Body of pancreas (tissue), 4 donors: ENCODE measurements at places on chromosomes 11 and 22. TPM values are rescaled to one million over a fixed set of nuclear protein-coding genes. Genes with fewer than 3 reads are reported as not detected.

CEP126 gene
- 4.0 TPM for total RNA-seq

CD3G gene
- not detected for total RNA-seq

CD3E gene
- total RNA-seq, result 0.99 TPM

BATF2 gene
- 20.8 TPM for total RNA-seq

TMPRSS13 gene
- total RNA-seq, result 1.6 TPM

SLC22A12 gene
- total RNA-seq, result not detected

JRKL gene
- total RNA-seq, result 6.0 TPM

- DNase-seq, result no peak
Measured at GRCh38 chr22:49244466-49245420, 582.9 kb downstream of the BRD1 start.

DNA sequence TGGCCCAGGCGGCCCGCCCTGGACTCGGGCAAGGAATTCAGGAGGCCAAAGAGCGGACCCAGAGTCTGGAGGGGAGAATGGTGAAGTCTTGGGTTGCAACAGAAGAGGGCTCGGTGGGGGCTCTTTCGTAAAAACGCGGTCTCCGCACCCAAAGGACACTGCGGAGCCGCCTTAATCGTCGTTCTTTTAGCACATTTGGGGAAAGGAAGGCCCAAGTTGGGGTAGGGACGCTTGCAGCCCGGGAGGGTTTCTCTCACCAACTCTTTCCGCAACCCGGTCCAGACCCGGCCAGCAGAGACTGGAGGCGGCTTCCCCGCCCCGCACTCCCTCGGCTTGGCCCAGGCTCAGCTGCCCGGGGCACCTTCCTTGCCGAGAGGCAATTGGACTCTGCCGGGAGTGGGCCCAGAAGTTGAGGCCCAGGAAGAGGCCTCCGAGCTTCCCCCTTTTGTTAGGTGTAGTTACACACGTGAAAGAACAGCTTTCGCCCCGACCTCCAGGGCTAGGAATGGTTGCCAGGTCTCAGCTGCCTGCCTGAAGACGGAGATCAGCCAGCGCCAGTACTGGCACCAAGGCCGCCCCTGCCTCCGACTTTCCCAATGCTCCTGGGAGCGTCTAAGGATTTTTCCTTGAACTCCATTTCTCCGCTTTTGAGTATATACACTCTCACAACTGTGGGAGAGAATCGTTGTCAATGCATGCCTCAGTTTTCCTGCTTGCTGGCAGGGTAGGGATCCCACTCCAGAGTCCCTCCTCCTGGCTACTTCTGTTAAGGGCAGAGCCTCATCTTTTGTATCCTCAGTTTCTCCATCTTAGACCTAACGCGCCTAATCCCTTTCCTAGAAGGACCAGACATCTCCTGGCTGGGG is 3.7 kb downstream of the ALX4 start:
- DNase-seq, result no peak

- no peak for DNase-seq
Measured at GRCh38 chr11:61636676-61637075, 43.5 kb upstream of the DAGLA start.

GRCh38 chr11:2128130-2128510 is 11.1 kb downstream of the IGF2 start:
- DNase-seq, result no peak

- no peak for DNase-seq
Measured at GRCh38 chr22:27404441-27404840, 397.1 kb downstream of the MN1 start.

GRCh38 chr22:43246188-43246587 is 59.3 kb upstream of the TTLL12 start:
- DNase-seq, result no peak

DNA sequence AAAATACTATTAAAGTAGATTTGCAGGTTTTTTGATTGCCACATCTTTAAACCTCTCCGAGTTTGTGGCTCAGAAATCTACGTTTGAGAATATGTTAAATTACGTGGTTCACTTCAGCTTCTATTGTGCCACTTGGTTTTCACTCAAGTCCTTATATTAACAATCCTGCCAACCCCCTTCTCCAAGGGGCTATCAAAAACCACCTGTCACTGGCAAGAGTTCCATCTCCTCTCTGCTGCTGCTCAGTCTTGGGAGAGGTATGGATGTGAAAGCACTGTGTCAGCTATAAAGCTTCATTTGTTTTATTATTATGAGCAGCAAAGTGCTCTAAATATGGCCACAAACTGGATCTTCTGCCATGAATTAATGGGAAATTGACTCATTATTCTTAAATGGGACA is 197.5 kb upstream of the NARS2 start:
- DNase-seq, result no peak

GRCh38 chr11:80104191-80104590 is 663.4 kb upstream of the TENM4 start:
- DNase-seq, result no peak

GRCh38 chr11:7551571-7551970 is 37.8 kb downstream of the PPFIBP2 start:
- DNase-seq, result no peak

- DNase-seq, result no peak
Measured at GRCh38 chr11:44028401-44028800, 19.4 kb upstream of the ACCSL start.

DNA sequence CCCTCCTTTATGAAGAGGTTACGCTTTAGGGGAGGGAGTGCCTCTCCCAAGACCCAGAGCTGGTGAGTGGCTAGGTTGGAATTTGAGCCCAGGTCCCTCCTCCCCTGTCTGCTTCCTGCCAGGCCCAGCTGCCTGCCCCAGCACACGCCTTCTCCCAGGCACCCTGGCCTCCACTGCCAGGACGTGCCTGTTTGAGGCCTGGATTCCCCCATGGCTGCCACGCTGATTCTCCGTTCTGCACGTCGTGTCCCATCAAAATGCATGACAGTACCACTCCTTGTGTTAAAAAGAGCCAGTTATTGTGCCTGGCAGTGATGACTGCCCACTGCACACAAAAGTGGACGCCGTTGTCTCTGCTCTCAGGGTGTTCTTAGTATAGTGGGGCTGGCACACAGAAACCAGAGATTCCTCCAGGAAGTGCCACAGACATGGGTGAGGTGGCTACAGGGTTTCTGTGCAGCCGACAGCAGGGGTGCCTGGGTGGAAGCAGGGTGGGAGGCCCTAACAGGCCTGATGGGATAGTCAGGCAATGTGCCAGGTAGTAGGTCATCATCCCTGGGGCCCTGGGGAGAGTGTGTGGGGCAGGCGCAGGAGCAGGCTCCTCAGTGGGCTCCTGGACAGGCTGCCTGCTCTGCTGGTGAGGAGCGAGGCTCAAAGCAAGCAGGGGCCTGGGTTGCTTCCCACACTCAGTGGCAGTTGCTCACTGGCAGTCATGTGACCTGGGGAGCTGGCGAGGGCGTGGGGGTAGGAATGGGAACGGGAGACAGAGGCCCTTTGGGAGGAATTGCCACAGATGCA is 24.2 kb downstream of the MED15 start:
- peak; percentile 54 for DNase-seq

- DNase-seq, result no peak
Measured at GRCh38 chr11:33606762-33607161, 93.9 kb downstream of the C11orf91 start.

DNA sequence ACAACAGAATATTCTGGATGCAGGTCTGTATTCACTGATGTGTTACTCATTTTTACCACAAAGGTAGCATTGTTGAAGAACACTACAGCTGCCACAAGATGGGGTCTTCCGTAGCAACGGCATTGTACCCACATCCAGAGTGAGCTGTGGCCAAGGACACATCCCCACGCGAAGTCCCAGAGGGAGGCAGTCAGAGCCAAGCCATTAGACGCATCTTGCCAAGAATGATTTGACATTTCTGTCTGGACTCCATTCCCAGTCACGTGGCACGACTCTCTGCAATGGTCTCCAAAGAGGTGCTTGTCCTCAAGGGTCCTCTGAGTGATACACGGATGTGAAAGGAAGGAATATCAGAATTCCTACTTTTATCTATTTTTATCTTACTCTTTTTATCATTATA is 15.5 kb downstream of the OPCML start:
- DNase-seq, result no peak

- DNase-seq, result peak; percentile 69
Measured at GRCh38 chr22:42880815-42881214, 23.7 kb upstream of the ARFGAP3 start.

DNA sequence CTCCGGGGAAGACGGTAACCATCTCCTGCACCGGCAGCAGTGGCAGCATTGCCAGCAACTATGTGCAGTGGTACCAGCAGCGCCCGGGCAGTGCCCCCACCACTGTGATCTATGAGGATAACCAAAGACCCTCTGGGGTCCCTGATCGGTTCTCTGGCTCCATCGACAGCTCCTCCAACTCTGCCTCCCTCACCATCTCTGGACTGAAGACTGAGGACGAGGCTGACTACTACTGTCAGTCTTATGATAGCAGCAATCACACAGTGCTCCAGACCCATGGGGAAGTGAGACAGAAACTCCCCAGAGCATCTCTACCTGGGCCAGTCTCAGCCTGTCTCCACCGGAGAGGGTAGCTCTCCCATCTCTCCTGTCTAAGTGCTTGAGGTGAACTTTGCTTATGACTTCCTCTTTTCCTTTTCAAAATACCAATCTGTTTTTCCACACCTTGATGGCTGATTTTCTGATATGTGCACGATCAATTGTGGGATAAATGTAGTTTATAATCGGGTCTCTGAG is 48.5 kb upstream of the VPREB1 start:
- DNase-seq, result no peak

GRCh38 chr22:31826443-31826842 is 72.6 kb downstream of the DEPDC5 start:
- no peak for DNase-seq

DNA sequence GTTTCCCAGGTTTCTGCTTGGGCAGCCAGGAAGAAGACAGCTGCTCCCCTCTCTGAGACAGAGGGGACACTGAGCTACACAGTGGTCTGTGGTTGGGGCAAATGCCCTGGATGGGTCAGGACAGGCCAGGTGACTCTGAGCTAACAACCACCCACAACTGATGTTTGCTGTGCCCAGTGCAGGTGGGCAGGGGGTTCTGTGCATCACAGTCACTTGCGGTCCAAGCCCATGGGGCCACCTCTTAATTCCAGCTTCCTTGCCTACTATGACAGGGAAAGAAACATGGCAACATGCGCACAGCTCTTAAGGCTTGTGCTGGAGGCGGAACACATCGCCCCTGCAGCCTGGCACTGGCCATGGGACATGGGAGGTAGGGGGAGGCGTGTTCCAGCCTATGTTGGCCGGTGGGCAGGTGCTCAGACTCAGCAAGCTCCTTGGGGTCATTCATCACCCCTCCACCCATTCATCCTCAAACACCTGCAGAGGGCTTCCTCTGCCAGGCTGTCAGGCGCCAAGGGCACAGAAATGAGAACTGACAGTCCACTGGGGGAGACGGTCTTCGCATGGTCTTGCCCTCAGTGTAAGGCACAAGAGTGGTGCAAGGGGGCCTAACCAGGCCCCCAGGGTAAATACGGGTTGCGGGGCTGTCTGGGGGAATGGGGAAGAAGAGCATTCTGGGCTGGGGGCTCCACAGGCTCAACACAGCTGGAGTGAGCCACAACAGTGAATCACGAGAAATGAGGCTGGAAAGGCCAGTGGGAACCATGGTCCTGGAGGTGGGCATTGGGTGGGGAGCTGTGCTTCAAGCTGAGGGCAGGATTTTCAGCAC is 55.6 kb downstream of the ARFGAP3 start:
- no peak for DNase-seq

DNA sequence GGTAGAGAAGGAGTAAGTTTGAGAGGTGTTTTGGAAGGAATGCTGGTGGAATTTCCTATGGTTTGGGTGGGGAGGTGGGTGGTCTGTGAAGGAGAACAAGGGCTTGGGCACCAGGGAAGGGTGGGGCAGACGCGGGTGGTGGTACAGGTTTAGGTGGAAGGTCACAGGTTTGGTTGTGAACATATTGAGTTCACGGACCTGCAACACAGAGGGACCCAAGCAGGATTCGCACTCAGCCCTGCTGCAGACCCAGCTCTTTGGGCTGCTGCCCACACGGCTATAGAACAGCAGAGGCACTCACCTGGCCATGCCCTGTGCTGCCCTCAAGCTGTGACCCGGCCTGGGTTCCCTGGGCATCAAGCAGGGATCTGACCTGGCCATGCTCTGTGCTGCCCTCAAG is 33.5 kb upstream of the EMID1 start:
- no peak for DNase-seq

GRCh38 chr11:12253843-12254281 is 123.5 kb upstream of the PARVA start:
- DNase-seq, result peak; percentile 81

DNA sequence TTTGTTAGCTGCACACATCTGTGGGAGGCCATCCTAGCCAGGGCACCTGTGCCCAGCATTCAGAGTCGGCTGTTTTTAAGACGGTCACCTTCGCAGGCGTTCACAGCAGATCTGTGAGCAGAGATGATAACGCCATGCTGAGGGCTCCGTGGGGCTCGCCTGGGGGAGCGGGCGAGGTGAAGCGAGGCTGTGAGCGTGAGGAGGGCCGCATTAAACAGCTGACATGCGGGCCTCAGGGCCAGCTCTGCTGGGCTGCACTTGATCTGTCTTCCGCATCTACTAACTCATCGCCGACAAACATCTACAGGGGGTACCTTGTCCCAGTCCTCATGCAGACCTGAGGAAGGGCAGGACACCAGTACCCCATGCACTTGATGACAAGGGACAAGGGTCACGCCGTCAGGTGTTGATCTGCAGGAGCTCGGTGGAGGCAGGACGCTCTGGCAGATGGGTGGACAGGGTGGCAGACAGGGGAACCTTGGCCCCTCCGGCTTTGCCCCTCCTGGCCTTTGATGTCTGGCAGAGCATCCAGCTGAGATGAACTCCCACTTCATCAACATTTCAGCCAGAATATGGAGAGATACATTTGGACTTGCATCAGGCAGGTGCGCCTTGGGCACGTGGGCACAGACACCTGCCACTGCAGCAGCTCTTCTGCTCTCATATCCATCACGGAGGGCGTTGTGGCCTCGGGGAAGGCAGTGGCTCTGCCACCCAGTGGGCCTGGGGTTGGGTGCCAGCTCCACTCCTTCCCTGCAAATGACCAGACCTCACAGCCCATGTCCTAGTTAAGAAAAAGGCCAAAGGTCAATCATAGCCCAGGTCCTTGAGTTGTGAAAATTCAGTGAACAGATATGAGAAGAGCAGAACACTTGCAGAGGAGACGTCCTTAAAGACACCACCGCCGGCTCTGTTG is 822.9 kb downstream of the BRD1 start:
- no peak for DNase-seq

DNA sequence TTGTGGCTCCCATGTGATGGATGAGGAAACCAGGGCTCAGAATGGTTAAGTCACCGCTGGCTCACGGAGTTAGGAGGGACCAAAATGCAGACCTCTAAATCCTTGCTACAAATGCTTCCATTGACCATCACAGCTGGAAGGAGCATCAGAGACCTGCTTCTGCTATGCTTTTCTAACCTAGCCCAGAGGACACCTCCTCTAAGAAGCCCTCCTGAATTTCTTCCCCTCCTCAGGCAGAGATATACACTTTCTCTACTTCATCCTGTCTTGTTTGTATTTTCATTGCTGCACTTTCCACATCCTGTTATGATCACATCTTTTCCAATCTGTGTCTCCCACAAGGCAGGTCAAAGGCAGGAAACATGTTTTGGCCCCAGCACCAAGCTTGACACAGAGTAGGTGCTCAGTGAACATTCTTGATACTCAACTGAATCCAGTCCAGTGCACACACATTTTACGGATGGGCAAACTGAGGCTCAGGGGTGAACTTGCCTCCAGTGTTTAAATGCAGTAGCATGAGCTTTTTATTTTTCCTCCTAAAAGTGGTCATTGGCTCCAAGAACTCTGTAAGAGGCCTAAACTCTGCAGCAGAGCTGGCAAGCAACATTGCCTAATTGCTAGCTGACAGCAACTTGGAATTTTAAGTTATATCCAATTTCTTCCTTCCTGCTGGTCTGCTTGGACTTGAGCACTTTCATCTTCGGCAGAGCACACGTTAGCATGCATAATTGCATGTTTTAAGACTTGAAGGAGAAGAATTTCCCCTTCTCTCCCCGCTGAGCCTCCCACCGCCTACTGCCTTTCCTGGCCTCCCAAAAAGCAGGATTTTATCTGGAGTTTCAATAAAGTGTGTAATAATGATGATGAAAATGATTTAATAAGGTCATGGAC is 12.7 kb downstream of the SCUBE1 start:
- DNase-seq, result no peak
